ENCODE measurements at places on chromosomes 6 and 20.

DNA sequence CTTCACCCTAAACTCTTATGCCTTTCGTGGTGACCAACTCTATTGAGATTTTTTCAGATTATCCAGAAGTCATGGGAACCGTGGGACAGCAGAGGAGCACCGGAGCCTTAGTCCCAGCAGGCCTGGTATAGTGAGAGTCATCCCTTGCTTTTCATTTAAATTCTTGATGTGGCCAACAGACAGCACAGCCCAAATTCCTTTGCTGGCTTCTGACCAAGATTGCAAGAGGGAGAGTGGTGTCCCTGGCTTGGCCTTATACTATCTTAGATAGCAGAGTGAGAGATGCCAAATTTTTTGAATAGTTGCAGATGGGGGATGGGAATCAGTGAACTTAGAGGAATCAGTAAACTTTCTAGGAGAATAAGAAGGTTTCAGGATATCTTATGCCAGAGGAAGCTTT is 7.8 kb downstream of the STX11 start:
- DNase-seq: no peak

DNA sequence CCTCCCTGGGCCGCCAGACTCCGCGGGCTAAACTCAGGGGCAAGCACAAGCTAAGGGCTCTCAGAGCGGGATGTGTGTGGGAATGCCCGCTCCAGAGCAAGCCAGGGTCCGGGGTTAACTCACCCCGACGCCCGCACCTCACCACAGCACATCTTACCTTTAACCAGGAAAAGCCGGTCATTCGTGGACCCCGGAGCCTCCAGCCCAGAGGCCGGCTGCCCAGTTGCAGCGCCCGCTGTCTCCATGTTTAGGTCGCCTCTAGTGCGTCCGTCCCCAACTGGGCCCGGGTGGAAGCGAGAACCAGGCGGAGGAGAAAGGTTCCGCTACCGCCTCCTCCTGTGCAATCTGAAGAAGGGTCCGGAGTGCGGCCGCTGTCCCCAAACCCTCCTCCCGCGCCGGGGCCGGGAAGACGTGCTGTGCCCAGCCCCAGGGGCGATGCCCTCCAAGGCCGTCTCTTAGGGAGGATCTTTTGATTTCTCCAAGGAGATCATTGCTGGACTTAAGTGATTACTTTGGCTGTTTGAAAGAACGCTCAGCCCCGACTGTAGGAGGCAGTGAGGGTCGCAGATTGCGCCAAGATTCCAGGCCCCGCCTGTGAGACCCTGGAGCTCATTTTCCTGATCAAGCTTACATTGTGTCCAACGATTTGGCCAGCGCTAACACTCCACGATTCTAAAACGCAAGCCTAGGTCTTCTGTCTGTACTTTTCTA is at the start of gene TMEM242:
TSS of gene TMEM242 (minus strand) at position 265 of the 711 bp plus-strand sequence. CDS start at position 245, 20 bp downstream.
- peak; percentile 92 for DNase-seq

DNA sequence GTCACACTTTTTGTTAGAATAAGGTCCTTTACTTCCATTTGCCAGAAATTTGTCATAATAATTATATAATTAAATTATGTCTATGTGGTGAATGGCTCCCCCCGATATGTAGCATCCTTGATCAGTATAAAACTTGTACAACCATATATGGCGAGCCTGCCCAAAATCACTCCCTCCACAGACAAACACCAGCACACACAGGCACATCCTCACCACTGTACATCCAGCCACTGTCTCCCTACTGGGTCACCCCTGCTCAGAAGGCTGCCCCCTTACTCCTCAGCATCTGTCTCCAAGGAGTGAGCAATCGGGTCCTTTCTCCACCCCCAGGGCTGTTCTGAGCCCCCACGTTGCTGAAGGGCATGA is 87.0 kb upstream of the MYL9 start:
- no peak for DNase-seq

DNA sequence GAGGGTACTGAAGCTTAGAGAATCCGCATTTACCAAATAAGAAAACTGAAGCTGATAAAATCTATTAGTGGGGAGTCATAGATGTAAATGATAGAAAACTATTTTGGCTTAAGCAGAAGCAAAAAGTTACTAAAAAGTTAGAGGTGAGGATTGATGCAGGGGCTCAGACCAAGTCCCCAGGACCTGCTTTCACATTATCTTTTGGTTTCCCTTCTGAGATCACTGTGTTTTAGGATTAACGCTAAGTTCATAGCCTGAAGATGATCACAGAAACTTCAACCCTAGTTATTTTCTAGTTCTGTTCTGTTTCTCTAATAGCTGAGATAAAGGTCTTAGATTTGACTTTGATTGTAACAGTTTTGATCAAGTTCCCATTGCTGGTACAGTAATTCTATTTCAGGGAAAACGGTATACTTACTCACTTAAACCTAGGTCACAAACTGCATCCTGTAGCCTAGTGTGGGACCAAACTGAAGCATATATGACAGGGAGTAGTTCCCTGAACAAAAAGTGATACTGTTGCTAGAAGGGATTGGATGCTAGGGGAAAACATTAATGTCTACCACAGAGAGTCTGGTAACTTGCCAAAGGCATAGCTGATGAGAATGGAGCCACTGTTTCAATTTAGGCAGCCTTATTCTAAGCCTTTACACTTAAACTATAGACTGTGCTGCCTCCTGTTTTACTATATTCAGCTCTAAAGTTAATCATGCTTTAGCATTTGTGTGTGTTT is 13.1 kb downstream of the CYB5R4 start:
- no peak for DNase-seq

DNA sequence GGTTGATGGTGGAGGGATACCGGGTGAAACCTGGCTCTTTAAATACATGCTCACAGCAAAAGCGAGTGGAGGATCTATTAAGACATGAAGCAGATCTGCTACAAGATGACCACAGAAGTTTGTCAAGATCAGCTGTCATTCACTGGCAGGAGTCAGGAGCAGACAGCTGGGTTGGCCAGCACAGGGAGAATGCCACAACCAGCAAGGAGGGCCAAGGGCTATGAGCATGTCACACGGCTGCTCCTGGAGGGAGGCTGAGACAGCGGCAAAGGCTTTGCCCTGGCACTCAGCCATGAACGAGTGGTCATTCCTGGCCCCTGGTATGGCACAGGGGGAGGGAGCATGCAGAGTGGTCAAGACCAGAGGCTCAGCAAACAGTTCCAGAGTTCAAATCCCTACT is 77.6 kb downstream of the POPDC3 start:
- DNase-seq: no peak

- no peak for DNase-seq
These were observed 12.2 kb upstream of the VNN1 start for GRCh38 chr6:132725947-132726607.

DNA sequence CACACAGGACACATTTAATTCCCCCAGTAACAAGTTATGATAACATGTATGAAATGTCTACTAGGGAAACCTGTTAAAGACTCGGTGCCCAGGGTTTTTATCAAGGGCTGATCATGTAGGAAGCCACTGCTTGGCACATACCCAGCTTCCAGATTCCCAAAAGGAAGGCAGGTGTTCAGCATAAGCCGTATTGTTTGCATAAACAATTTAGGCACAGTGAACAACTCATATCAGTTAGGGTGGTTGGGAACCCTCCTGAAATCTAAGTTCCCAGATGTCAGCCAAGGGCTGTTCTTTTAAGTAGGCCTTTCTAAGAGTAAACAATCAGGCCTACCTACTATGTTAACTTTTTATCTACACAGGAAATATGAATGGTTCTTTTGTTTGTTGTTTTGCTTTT is 74.1 kb downstream of the ASXL1 start:
- no peak for DNase-seq

- peak; percentile 40 for DNase-seq
These were observed 7.0 kb downstream of the TRPC4AP start for GRCh38 chr20:35085477-35086225.

- no peak for DNase-seq
These were observed 43.0 kb upstream of the NELFCD start for GRCh38 chr20:58938078-58938477.

GRCh38 chr20:62477669-62478455 is 2.1 kb upstream of the GATA5 start:
- DNase-seq: no peak

GRCh38 chr6:17182961-17183360 is 81.1 kb downstream of the STMND1 start:
- DNase-seq: no peak

- DNase-seq: no peak
These were observed 94.8 kb downstream of the ASXL1 start for GRCh38 chr20:32452776-32453466.

All from CD4-positive, alpha-beta T cell treated with Interleukin-17A for 1 hour (primary cell).